Fibroblast of the aortic adventitia (primary cell): ENCODE measurements at places on chromosomes 5 and 9. TPM values are rescaled to one million over a fixed set of nuclear protein-coding genes. Genes with fewer than 3 reads are reported as not detected.

Gene NEUROG1
- not detected in 2 replicates for total RNA-seq

Gene OLFM1
- 0.81 and 1.5 TPM in 2 replicates for total RNA-seq

Gene ZFYVE16
- total RNA-seq: 28.1 and 66.0 TPM in 2 replicates

Gene TRAF1
- total RNA-seq: 1.8 and 8.5 TPM in 2 replicates

Gene NCS1
- 10.7 and 39.2 TPM in 2 replicates for total RNA-seq

Gene SLC45A2
- 0.09 TPM in 1 of 2 replicates, not detected in the other for total RNA-seq

Gene SCGB3A2
- not detected in 2 replicates for total RNA-seq
